ENCODE measurements at places on chromosomes 2 and 18. TPM values are rescaled to one million over a fixed set of nuclear protein-coding genes. Genes with fewer than 3 reads are reported as not detected.

DNA sequence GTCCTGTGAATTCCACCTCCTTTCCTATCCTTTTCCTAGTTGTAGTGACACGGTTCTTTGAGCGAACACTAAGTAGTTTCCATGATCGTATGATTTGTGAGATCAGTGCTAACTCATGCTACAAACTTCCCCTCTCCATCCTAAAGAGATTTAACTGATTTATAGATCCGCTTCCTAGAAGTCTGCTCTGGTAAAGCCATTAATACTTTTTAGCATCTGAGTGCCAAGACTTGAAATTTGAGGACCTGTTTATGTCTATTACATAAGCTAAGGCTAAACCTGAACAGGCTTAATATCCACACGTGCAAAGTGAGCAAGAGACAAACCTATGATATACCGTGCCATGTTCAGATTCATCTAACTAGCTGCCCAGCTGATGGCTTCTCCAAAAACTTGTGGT is 14.9 kb downstream of the PROKR1 start:
- DNase-seq: no peak

DNA sequence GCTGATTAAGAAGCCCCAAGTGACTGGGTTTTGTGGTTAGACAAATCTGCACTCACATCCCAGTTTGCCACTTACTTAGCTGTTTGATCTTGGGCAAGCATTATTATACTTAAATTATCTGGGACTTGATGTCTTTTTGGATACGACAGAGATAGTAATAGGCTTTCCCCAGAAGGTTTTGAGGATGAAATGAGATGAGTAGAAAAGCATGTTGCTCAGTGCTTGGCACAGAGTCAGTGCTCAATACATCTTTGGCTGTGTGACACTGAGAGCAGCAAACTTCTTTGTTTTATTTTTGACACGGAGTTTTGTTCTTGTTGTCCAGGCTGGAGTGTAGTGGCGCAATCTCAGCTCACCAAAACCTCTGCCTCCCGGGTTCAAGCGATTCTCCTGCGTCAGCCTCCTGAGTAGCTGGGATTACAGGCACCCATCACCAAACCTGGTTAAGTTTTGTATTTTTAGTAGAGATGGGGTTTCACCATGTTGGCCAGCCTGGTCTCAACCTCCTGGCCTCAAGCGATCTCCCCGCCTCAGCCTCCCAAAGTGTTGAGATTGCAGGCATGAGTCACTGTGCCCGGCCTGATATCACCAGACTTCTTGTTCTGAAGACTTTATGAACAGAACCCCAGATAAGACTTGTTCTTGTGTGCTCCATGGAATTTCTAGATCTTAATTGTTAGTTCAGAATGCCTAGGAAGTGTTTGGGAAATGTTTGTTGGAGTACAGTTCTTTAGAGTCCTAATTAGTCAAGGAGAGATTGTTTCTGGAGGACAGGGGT is 521.2 kb downstream of the SLC4A3 start:
- no peak for DNase-seq

DNA sequence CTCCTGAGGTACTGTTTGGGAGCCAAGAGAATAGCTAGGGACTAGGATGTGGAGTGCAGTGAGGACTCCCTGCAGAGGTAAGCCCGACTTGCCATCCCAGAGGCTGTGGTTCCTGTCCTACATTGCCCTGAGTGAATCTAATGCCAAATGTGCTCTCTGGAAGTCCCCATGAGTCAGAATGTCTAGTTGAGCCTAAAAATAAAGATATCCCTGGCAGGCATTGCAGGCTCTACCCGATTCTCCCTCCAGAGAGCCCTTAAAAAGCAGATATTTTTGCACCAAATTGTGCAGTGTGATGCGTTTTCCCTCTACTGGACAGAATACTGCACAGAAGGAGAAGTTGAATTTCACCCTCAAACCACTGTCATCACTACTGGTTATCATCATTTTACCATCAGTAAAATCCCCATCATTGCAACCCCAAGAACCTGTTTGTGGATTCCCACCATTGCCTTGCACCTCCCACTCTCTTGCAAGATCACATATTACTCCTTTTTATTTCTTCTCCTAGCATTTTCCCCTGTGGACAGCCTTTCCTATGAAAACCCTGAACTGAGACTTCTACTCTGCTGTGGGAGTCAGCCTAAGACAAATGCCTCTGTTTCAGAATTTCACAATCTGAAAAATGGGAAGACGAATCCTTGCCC is 98.0 kb downstream of the MARCHF4 start:
- DNase-seq: no peak

DNA sequence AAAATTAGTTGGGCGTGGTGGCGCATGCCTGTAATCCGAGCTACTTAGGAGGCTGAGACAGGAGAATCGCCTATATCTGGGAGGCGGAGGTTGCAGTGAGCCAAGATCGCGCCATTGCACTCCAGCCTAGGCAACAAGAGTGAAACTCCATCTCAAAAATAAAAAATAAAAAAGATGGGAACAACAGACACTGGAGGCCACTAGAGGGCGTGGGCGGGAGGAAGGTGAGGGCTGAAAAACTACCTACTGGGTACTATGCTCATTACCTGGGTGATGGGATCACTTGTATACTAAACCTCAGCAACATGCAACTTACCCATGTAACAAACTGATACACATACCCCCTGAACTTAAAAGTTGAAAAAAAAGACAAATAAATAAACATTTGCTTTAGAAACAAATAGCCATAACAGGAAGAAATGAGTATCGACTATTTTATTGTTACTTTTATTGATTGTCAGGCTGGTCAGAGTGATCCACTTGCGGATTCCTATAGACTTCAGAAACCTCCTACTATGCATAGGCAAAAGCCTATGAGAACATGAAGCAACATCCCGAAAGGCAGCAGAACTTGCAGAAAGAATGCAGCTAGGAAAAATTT is 61.0 kb downstream of the TMEM163 start:
- no peak for DNase-seq

GRCh38 chr18:14945984-14946383 is 198.0 kb downstream of the ANKRD30B start:
- no peak for DNase-seq

DNA sequence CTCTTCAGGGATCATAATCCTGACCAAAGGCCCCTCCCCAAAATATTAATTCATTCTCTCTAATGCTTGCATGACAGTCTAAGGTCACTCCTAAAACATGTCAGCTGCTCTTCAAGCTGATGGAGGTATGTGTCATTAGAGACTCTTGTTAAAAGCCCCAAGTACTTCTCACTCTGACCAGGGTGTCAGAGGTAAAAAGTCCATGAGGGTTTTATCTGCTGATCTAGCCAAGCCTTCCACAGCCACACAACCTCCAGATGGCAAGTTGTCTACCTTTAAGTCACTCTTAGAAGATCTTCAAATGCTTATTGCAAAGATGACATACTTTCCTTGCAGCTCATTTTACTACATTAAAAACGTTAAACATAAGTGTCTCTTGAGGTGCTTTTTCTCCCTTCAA is 83.6 kb upstream of the ETAA1 start:
- no peak for DNase-seq

Gene DNAJC5G
- 0.33 TPM for total RNA-seq

GRCh38 chr2:225806105-225806504 is 406.6 kb downstream of the NYAP2 start:
- DNase-seq: no peak

Gene ALK
- 0.40 TPM for total RNA-seq

DNA sequence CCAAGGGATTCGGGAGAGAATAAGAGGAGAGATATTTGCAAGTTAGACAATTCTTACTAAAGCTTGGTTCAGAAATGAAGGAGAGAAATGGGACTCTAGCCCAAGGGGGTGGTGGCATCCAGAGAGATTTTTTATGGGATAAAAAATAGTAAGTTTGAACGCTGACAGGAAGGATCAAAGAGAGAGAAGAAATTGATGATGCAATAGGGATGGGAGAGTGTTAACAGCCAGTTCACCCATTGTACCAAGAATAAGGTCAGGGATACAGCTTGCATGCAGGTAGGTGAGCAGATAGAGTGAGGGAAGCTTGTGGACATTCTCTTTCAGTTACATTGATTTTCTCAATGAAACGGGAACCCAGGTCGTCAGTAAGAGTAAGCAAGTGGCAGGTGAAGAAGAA is 1.2 kb upstream of the ARHGAP25 start:
- no peak for DNase-seq

DNA sequence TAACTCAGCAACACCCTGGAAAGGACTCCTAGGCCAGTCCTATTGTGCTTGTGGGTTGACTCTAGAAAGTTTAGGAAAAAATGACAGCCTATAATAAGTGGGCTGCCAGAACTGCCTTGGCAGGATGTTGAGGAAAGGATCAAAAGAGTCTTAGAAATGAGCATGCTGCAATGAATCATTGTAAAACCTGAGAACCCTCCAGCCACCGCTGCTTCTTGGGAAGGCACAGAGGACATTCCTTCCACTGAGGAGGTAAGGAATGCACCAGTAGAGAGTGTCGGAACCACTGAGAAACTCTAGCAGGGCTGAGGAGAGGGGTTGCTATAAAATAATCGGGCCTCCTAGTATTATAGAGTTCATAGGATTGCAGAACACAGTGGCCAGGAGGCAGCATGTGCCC is 146.7 kb upstream of the SMIM21 start:
- DNase-seq: no peak

Measured in thyroid gland (tissue), 4 donors.